ENCODE measurements at places on chromosomes 13 and 19.

DNA sequence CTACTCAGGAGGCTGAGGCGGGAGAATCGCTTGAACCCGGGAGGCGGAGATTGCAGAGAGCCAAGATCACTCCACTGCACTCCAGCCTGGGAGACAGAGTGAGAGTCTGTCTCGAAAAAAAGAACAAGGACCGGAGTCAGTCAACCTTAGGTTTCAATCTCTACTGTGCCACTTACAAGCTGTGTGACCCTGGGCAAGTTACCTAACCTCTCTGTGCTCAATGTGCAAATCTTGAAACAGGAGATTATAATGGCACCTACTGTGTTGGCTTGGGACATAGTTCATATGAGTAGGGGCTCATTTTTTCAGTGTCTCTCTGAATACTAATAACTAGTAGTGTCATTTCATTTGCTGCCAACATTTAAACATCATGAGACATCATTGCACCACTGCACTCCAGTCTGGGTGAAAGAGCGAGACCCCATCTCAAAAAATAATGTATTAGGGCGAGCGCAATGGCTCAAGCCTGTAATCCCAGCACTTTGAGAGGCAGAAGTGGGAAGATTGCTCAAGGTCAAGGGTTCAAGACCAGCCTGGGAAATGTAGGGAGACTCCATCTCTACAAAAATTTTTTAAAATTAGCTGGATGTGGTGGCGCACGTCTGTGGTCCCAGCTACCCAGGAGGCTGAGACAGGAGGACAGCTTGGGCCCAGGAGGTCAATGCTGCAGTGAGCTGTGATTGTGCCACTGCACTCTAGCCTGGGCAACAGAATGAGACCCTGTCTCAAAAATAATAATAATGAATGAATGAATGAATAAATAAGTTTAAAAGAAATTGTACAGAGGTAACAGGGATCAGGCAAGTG lies 5.5 kb downstream of the C3 start:
- no peak for DNase-seq

DNA sequence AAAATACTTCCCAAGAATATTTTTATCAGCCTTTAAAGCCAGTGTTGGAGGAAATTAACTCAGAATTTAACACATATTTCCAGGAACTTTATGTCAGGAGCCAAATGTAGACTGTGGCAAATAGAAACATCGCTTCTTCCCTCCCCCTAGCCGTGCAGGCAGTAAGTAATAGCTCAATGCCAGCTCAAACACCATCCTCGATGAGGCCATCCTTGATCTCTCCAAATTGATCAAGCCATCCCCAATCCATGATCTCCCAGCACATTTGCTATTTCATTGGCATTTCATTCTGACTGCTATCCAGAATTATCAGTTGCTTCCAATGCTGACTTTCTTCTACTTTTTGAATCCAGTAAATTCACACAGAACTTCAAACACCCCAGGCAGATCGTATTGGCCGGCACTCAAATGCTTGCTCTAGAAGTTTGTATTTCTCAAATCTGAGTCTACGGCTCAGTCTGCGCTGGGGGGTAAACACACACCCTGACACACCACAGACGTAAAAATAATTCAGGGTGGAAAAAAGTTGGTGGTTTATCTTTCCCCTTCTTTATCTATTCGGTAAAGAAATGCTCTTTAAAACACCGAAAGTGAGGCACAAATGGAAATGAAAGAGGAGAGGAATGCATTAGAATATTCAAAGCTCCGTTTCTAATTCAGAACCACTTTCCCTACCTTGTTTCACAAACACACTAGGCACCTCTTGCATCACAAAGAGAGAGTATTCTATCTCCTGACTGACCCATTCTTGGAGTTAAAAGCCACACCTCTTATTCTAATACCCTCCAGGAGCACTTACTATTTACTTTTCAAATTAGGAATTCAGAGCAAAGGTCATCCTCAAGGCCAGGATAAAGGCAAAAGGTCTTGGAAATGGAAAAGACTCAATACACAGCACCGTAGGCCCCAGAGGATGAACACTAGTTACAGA lies 991 bp downstream of the OBI1 start:
- DNase-seq, result peak; percentile 24

- DNase-seq, result no peak
Measured at GRCh38 chr13:105465745-105466144, 1069.7 kb downstream of the EFNB2 start.

GRCh38 chr19:41218615-41219507 lies at the start of gene AXL:
TSS of gene AXL (plus strand) at chr19:41219223. CDS start at chr19:41219393, 170 bp downstream.
- DNase-seq, result peak; percentile 80

DNA sequence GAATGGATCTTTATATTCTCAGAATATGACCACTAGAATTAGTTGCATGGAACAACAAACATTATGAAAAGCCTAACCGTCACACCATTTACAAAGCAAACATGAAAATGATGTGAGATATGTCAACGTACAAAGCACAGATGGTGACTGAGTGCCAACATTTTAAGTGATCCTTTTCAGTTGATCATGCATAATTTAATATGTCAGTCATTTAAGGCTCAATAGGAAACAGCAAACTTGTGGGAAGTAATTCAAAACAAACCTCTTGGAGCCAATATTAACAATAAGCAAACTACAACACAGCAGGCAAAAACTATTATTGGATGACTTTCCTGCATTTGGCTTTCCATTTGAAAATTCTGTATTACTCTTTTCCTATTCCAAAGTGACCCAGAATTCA lies 277.6 kb downstream of the SLITRK6 start:
- no peak for DNase-seq

DNA sequence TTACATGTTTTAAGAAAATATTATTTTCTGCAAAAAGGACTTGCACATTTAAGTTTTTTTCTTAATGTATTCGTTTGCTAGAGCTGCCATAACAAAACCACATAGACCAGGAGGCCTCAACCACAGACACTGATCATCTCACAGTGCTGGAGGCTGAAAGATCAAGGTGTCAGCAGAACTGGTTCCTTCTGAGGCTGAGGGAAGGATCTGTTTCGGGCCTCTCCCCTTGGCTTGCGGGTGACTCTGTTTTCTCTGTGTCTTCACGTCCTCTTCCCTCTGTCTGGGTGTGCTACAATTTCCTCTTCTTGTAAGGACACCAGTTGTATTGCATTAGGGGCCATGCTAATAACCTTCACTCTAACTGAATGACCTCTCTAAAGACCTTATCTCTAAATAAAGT lies 364.2 kb downstream of the IRS2 start:
- no peak for DNase-seq

DNA sequence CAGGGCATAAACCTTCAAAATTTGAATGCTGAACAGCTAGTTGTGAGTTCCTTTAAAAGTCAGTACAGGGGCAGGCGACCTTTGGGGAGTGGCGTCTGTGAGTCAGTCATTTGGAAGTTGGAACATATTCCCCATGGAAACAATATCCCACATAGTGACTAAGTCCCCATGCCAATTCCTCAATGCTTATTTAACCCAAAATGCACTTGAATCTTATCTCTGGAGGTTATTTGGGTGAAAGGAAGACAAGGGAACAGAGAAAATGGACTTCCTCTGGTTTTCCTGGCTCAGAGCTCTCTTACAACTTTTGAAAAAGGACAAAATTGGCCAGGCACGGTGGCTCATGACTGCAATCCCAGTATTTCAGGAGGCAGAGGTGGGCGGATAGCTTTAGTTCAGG lies 479.2 kb upstream of the NBEA start:
- peak; percentile 24 for DNase-seq

GRCh38 chr19:13132471-13133180 lies 14.6 kb downstream of the NACC1 start:
- peak; percentile 86 for DNase-seq

- DNase-seq, result no peak
Measured at GRCh38 chr13:102261809-102262208, 140.0 kb downstream of the FGF14 start.

DNA sequence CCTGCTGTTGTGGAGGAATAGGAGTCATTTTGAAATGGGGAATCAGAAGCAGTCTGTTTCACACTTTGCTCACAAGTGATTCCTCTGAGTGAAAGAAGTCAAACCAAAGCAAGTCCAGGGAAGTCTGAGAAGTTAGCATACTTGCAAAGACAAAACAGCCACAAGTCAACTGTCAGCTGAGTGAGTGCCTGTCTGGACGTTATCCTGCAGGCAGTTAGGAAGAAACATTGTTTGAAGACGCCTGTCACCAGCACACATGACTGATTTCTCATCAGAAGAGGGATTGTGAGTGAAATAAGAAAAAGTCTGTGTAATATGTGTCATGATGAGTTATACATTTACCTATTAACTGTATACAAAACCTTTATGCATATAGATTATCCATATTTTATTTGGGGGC lies 153.5 kb downstream of the KCNRG start:
- no peak for DNase-seq

- DNase-seq, result peak; percentile 21
Measured at GRCh38 chr19:45863840-45864628, at the start of gene FOXA3. TSS of gene FOXA3 (plus strand) at chr19:45864326. CDS start at chr19:45864457, 131 bp downstream.

GRCh38 chr19:46571495-46571894 lies 29.6 kb upstream of the CALM3 start:
- peak; percentile 12 for DNase-seq

Data from amniotic epithelial cell (primary cell).